ENCODE measurements at places on chromosomes 5 and 9.

DNA sequence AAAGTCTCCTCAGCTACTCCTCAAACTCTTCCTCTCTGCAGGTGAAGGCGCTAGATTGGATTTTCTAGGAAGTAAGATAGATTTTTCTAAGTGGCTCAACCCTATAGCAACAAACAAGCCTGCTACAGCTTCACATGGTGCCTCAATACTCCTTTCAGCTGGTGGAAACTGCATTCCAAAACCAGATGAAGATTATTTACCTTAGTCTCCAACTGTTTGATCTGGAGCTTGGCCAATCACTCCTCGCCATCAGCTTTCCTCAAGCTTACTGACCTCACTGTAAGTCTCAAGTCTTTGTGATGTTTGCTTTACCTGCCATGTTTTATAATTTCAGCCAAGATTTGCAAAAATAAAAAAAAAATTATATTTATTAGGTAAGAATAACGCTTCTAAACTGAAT, 622.4 kb downstream of the CHSY3 start:
- no peaks in the 10 kb centered on the region for H3K36me3 ChIP-seq
- H3K4me3 ChIP-seq: no peak overlapping the region
- DNase-seq: no peak
- H3K27me3 ChIP-seq: no peaks in the 10 kb centered on the region
- no peak overlapping the region for H3K27ac ChIP-seq

DNA sequence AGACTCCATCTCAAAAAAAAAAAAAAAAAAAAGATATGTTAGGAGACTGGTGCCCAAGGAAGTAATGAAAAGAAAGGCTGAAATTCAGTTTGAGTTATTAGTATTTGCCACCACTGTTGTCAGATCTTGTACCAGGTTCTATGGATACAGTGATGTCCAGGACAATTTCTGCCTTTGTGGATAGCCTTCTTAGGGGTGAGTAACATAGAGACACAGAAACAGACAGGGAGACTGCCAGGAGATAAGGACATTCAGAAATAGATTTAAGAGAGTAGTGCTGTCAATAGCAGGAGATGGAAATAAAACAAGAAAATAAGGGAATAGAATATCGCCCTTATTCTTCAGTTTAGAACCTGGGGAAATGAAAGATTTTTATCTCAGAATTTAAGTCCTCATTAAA, 6.3 kb upstream of the SPINK14 start:
- H3K4me1 ChIP-seq: no peaks in the 10 kb centered on the region
- no peak overlapping the region for H3K4me3 ChIP-seq
- H3K27ac ChIP-seq: no peak overlapping the region
- H3K27me3 ChIP-seq: no peaks in the 10 kb centered on the region

- DNase-seq: no peak
- H3K4me3 ChIP-seq: no peak overlapping the region
- H3K4me1 ChIP-seq: no peaks in the 10 kb centered on the region
- H3K27ac ChIP-seq: no peak overlapping the region
Observed at GRCh38 chr5:143790457-143791112, 21.4 kb upstream of the HMHB1 start.

DNA sequence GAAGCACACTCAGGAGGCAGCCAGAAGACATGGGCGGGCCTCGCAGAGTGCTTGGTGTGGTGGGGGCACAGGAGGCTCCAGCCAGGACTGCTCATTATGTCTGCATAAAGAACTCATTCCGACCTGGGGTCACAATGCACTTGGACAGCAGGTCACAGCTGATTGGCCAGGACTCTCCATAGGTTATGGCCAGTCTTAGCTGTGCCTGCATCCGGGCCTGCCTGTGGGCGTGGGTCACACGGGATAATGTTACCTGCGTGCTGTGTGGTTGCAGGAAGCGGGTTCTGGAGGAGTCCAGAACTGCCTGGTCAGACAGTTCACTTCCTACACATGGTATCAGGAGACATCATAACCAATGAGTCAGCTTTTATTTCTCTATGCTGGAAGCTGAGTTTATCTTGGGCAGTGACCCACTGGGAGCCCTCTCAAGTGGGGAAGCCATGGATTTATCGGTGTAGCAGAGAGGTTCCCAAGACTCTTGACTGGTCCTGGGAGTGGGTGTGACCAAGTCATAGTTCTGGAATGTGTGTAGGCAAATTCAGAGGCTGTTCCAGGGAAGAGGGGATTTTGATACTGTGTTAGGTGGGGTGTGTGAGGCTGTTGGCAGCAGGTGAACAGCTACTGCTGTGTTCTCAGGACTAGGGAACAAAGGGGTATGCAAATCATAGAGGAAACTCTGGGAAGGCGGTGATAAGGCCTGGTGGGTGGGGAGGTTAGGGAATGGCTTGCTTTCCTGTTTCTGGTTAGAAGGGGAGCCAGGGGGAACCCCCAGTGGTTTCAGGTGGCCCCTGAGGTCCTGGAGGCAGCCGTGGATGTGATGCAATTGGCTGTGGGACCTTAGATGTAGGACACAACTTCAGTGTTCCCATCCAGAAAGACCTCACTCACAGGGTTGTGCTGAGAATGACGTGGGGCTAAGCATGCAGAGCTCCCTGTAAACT, 51.3 kb downstream of the ARHGEF37 start:
- H3K36me3 ChIP-seq: no peaks in the 10 kb centered on the region
- no peaks in the 10 kb centered on the region for H3K27me3 ChIP-seq
- H3K4me3 ChIP-seq: no peak overlapping the region
- peak overlapping the region; percentile 78 for H3K27ac ChIP-seq
- DNase-seq: peak; percentile 85

GRCh38 chr9:14909961-14910805, at the start of gene FREM1:
TSS of gene FREM1 (minus strand) at chr9:14910428. CDS start at chr9:14868977, 41,451 bp downstream.
- DNase-seq: no peak
- no peaks in the 10 kb centered on the region for H3K36me3 ChIP-seq
- H3K4me1 ChIP-seq: peaks cover 11% of the 10 kb centered on the region
- H3K27ac ChIP-seq: no peak within 1 kb of the TSS
- H3K4me3 ChIP-seq: no peak within 1 kb of the TSS
- no peaks in the 10 kb centered on the region for H3K27me3 ChIP-seq
